Kidney (tissue), 22 donors: ENCODE measurements at places on chromosomes 7 and 10.

GRCh38 chr7:105656922-105657521, 75.7 kb upstream of the EFCAB10 start:
- no peaks in the 10 kb centered on the region for H3K36me3 ChIP-seq
- no peaks in the 10 kb centered on the region for H3K27me3 ChIP-seq
- H3K27ac ChIP-seq, result no peak overlapping the region
- no peak overlapping the region for H3K4me3 ChIP-seq
- peak; percentile 27 for DNase-seq
- no peaks in the 10 kb centered on the region for H3K4me1 ChIP-seq

DNA sequence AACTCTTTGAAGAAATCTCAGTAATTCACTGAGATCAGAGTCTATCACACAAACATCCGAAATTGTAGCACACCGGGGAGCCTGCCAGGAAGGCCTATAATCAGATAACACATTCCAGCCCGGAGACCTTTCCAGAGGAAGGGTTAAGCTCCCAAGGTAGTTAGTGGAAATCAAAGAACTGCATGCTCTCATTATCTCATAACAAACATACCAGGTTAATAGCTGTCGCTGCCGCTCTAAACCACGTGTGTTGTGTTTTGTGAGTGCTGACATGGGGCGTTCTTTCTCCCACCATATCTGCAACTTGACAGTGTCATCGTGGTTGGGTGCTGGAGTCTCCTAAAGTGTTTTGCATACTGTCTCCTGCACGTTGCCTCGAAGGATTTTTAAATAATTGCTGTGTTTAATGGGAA, 120.7 kb upstream of the CARD11 start:
- H3K27me3 ChIP-seq, result no peaks in the 10 kb centered on the region
- no peak overlapping the region for H3K4me3 ChIP-seq
- no peak for DNase-seq

DNA sequence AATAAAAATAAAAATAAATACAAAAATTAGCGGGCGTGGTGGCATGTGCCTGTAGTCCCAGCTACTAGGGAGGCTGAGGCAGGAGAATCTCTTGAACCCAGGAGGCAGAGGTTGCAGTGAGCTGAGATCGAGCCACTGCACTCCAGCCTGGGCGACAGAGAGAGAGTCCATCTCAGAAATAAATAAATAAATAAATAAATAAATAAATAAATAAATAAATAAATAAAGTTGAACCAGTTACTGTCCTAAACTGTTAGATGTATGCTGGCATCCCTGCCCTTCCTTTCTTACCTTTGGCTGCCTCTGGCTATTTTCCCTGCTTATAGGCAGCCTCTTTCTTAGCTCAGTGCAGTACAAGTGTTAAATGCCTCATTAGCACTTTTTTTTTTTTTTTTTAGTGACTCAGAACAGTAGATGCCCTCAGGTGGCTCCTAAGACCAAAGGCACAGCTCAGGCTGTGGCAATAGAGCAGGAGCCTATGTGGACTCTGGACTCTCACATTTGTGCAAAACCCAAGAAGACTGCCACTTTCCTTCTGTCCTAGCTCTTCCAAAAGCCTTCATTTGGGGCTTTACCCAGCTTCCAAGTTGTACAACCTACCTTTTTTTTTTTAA, 30.6 kb upstream of the CABCOCO1 start:
- no peak for DNase-seq
- H3K4me1 ChIP-seq, result peaks cover 6% of the 10 kb centered on the region
- no peak overlapping the region for H3K4me3 ChIP-seq
- no peaks in the 10 kb centered on the region for H3K27me3 ChIP-seq
- H3K27ac ChIP-seq, result no peak overlapping the region
- no peaks in the 10 kb centered on the region for H3K36me3 ChIP-seq

GRCh38 chr7:22996470-22996869, 17.5 kb downstream of the HYCC1 start:
- no peaks in the 10 kb centered on the region for H3K36me3 ChIP-seq
- no peak overlapping the region for H3K27ac ChIP-seq
- H3K4me3 ChIP-seq, result no peak overlapping the region
- DNase-seq, result peak; percentile 7
- no peaks in the 10 kb centered on the region for H3K27me3 ChIP-seq
- no peaks in the 10 kb centered on the region for H3K4me1 ChIP-seq

DNA sequence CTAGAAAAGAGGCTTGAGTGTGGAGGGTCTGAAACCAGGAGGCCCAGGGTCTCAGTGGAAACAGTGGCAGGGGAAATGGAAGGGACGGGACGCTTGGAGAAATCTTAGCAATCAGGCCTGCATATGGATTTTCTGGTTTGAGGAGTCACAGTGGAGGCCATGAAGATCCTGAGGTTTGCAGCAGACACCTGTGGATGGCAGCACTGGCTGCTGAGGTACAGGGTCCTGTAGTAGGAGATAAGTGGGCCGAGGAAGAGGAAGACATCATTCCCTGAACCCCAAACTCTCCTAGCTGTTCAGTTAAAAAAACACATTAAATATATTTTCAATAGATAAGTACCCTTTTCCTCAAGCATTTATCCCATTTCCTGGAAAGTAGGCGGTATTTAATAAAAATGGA, 208.8 kb upstream of the IGFBP3 start:
- H3K36me3 ChIP-seq, result no peaks in the 10 kb centered on the region
- no peaks in the 10 kb centered on the region for H3K4me1 ChIP-seq
- H3K4me3 ChIP-seq, result no peak overlapping the region
- no peaks in the 10 kb centered on the region for H3K27me3 ChIP-seq
- no peak for DNase-seq
- H3K27ac ChIP-seq, result no peak overlapping the region

DNA sequence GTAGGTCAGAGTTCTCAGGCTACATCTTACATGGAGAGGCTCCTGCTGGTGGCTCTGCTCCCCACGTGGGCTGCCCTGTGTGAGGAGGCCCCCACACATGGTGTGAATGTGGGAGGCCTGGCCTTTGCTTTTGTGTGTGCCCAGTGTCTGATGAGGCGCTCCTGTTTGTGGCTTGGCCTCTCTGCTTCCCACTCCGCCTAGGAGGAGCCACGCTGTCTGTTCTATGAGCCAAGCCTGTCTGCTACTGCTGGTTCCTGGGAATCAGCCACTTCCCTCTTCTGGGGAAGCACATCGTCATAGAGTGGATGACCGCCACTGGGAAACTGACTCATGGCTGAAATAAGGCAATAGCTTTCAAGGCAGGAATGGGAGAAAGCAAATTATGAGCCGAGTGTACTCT, 87.1 kb downstream of the CYP26A1 start:
- no peaks in the 10 kb centered on the region for H3K27me3 ChIP-seq
- H3K4me1 ChIP-seq, result no peaks in the 10 kb centered on the region
- H3K27ac ChIP-seq, result no peak overlapping the region
- no peaks in the 10 kb centered on the region for H3K36me3 ChIP-seq

DNA sequence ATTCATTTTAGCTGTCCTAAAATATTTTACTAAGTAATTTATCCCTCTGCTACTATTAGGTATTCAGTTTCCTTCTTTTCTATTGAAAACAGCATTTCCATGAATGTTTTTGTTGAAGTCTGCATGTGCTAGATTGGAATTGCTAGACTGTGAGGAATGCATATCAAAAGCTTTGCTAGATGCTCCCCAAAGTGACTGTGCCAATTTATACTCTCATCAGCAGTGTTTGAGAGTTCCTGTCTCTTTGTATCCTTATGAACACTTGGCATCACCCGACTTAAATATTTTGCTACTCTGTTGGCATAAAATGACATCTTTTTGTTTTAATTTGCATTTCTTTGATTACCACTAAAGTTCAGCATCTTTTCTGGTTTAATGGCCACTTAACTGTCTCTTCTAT, 45.0 kb upstream of the PRR15 start:
- no peaks in the 10 kb centered on the region for H3K36me3 ChIP-seq
- no peak overlapping the region for H3K27ac ChIP-seq
- no peak for DNase-seq
- no peaks in the 10 kb centered on the region for H3K4me1 ChIP-seq
- H3K27me3 ChIP-seq, result no peaks in the 10 kb centered on the region
- H3K4me3 ChIP-seq, result no peak overlapping the region

GRCh38 chr7:127993987-127994386, 37.2 kb downstream of the LRRC4 start:
- H3K27ac ChIP-seq, result no peak overlapping the region
- H3K4me1 ChIP-seq, result no peaks in the 10 kb centered on the region
- H3K27me3 ChIP-seq, result no peaks in the 10 kb centered on the region

GRCh38 chr10:44422570-44423101, 37.7 kb upstream of the CXCL12 start:
- no peak overlapping the region for H3K4me3 ChIP-seq
- H3K36me3 ChIP-seq, result no peaks in the 10 kb centered on the region
- H3K4me1 ChIP-seq, result no peaks in the 10 kb centered on the region

DNA sequence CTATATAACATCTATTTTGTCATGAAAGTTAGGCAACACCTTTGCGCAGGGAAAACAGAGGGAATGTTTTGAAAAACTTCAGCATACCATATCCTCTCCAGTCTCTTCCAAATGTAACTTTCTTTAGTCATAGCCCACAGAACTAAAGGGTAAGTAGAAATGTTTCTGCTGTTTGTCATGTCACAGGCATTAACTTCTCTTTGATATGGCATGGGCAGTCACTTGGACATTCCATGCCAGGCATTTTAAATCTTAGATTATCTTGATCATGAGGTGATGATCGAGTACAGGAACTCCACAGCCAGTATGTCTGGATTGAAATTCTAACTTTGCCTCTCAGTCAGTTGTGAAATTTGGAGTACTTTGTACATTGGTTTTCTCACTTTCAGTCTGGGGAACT, 27.5 kb upstream of the ETV1 start:
- H3K36me3 ChIP-seq, result no peaks in the 10 kb centered on the region
- DNase-seq, result no peak
- no peak overlapping the region for H3K27ac ChIP-seq

- no peaks in the 10 kb centered on the region for H3K36me3 ChIP-seq
- no peak overlapping the region for H3K4me3 ChIP-seq
- no peaks in the 10 kb centered on the region for H3K27me3 ChIP-seq
- H3K4me1 ChIP-seq, result no peaks in the 10 kb centered on the region
Observed at GRCh38 chr7:154287356-154287755, 235.2 kb downstream of the DPP6 start.

DNA sequence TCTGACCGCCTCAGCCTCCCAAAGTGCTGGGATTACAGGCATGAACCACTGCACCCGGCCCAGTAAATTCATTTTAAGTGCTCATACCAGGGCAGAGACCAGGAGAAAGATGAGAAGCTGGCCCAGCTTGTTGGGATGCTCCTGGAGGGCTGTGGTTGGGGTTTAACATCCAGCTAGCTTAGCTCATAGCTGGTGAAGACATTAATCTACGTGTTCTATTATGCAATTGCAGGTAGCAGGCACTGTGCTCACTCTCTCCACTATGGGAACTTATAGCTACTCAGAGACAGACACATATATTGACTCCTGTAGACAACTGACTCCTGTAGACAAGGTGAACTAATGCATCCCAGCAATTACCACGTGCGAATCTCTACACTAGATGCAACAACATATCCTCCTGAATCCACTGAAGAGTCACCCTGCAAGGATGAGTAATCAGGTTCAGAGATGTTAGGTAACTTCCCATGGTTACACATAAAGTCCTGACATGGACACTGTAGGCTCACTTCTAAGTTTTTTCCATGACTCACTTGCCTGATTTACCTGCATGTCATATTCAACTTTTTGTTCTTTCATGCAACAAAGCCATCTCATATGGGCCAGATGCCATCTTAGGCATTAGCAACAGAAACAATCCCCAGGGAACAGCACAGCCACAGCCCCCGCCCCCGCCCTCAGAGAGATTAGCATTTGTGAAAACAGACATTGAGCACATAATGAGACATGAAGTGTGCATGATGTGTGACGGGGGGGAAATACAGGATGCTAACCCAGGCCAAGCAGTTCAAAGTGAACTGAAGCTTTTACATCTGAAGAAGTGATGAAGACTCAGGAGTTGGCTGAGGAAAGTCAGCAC, 37.2 kb downstream of the ERLIN1 start:
- H3K27me3 ChIP-seq, result no peaks in the 10 kb centered on the region
- peaks cover 3% of the 10 kb centered on the region for H3K36me3 ChIP-seq
- H3K27ac ChIP-seq, result no peak overlapping the region
- H3K4me3 ChIP-seq, result no peak overlapping the region
- no peaks in the 10 kb centered on the region for H3K4me1 ChIP-seq
- DNase-seq, result no peak

DNA sequence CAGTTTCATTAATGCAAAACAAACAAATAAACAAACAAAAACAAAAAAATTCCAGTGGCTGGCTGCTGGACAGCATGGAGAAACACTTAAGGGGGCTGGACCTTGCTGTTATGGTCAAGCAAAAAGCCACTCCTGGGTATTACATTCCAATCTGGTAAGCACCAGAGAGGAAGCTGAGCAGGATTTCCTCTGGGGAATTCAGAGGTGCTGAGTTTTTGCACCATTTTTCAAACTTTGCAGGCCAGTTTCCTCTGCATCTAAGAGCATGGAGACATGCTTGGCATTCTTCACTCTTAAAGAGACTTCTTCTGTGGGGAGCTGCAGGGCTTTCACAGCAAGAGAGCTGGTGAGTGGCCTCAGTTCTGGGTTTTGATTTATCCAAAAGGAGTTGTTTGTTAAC, 84.5 kb downstream of the FZD1 start:
- no peak for DNase-seq
- H3K4me3 ChIP-seq, result no peak overlapping the region
- no peaks in the 10 kb centered on the region for H3K36me3 ChIP-seq
- peaks cover 8% of the 10 kb centered on the region for H3K4me1 ChIP-seq
- no peaks in the 10 kb centered on the region for H3K27me3 ChIP-seq

- no peaks in the 10 kb centered on the region for H3K27me3 ChIP-seq
- no peak overlapping the region for H3K27ac ChIP-seq
- H3K4me3 ChIP-seq, result no peak overlapping the region
- H3K36me3 ChIP-seq, result peaks cover 13% of the 10 kb centered on the region
- H3K4me1 ChIP-seq, result no peaks in the 10 kb centered on the region
- no peak for DNase-seq
Observed at GRCh38 chr7:108503112-108504026, 22.6 kb downstream of the PNPLA8 start.
